ENCODE measurements at places on chromosomes 12 and 14.

GRCh38 chr12:107600581-107601144, 84.9 kb upstream of the PWP1 start:
- no peak for DNase-seq

GRCh38 chr14:92578511-92578910, 64.9 kb downstream of the RIN3 start:
- DNase-seq, result no peak

DNA sequence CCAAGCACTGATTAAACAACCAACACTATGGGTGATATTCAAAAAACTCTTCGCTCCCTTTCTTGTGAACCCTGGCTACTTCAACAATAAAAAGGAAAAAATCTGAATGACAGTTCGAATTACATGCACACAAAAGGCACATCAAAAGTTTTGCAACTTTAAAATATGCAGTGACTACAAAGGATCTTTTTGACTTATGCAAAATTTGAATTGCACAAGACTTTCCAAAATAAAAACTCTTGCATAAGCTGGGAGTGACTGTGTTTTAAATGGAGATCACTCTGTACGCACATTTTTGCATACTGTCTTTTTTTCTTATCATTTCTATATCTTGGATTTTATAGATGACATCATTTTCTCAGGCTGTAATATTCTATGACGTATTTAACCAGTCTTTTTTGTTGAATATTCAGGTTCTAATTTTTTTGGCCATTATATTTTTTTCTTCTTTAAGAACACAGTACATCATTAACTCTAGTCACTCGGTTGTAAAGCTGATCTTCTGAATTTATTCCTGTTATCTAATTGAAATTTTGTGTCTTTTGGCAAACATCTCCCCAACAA, 667.6 kb upstream of the TBX3 start:
- DNase-seq, result no peak

DNA sequence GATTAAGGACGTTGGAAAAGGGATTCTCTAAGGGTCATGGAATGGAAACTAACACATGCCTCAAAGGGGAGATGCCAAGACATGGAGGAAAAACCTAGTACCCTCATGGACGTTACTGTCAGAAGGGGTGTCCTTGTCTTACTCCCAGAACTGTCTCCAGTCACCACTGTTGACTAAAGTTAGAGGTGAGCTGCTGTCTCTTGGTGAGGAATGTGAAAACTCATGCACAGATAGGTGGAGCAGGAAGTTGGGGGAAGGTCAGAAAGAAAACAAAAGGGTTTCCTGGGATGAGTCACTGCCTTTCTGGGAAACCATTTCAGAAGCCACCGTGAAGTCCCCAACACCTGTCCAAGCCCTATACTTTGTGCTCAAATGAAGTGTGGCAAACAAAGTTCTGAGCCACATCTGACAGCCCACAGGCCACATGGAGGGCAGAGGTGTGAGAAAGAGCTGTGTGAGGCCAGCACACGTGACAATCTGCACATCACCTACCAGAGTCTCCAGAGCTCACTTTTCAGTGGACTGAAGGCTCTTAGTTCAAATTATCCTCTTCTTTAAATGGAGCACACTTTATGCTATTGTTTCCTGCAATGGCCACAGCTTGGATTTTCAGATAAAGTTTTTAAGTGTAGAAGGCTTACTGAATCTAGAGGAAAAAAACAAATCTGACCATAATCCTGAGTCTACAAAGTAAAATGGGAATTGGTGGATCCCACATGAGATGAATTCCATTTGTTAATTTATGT, 92.9 kb upstream of the EGLN3 start:
- DNase-seq, result peak; percentile 42

DNA sequence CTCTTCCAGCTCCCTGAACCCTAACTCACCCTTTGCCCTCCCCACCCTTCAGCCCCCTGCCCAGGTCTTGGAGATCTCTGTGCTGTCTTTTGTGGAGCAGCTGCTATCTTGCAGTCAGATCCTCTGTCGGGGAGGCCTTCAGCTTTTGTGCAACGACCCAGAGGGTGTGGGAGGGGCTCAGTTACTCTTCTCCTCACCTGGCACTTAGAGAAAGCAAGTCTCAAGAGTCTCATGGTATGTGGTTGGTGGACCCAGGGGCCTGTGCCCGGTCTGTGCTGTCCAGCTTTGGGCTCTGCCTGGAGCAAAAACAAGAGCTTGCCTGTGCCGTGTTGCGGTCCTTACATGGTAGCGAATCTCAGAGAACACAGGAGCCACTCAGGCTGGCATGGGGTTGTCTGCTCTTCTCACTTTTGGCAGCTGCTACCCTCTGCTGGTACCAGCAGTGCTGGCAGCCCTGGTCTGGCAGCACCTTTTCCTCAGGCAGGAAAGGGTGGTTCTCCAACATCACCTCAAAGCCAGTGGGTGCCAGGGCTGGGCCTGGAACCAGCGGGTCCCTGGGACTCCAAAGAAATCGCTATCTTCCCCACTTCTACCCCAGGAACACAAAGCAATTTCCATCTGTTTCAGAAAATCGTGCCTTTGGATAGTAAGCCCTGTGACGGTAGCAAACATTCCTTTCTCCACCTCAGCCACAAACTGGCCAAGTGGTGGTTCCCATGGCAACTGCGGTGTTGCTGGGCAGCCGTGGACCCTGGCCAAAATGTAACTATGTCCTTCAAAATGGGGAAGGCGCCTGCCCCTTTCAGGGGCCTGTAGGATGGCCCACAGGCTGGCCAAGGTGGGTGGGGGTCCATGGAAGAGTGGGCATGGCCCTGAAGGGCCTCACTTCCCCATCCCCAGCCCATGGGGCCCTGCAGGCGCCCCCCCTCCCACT, 90.0 kb downstream of the RIN3 start:
- DNase-seq, result peak; percentile 80

DNA sequence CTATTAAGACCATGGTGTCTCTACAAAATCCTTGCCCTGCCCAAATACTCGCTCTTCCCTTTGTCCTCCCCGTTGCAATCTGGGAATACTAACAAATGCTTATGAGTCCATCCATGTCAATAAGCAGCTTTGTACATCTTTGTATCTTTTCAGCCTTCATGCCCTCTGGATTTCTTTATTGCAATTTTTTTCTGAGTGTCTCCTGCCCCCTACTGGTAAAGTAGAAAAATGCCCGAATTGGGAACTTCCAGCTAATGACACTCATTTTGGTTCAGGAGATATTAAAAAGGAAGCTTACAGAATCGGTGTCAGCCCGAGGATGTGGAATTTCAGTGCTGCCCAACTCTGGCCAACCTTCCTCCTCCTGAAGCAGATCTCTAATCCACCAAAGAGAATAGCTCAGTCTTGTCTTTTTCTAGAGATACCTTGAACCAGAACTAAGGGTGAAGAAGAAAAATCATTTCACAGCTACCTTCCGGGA, 46.0 kb downstream of the SH2B3 start:
- DNase-seq, result peak; percentile 72

DNA sequence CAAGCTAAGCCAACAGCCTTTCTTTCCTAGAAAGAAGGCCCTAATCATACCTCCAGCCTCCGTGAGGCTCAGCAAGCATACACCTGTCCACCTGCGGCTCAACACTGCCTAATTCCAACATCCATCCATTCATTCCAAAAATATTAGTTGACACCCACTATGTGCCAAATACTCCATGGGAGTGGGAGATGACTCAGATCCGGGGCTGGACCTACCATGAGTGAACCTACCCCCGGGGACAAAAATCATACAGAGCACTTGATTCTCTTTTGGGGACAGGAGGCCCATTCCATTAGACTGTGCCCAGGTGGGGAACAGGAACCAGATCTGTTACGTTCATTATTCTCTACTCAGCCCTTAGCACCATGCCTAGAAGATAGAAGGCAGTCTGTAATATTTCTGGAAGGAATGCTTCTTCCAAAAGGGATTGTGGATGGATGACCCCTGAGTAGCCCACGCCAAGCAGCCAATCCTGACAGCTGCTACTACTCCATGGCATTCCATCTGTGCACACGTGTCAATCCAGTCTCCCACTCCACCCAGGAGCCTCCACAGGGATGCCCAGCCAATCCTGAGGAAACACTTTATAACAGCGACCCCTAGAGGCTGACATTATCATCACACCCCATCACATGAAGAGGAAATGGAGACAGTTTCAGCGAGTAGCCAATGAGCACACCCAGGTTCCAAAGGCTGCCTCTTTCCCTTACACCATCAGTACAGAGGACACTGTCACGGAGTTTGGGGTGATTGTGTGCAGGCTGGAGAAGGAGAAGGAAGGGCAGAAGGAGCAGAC, 170.7 kb downstream of the ESRRB start:
- DNase-seq, result no peak

- DNase-seq, result no peak
Measured at GRCh38 chr14:31990926-31991572, 86.1 kb upstream of the ARHGAP5 start.

DNA sequence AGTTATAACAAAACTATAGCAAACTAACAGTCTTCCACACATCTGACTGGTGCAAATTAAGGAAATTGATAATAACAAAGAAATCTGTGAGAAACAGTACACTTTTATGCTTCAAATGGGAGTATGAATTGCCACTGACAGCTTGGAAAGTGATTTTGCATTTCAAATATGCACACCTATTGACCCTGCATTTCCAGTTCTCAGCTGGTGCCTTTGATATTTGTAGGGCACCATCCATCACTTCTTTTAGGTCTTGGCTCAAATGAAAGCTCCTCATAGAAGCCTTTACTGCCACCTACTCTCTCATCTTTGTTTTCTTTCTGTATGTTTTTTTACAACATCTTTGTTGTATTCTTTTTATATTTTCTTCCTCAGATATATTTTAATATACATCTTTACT, 125.1 kb downstream of the ST8SIA1 start:
- DNase-seq, result no peak

DNA sequence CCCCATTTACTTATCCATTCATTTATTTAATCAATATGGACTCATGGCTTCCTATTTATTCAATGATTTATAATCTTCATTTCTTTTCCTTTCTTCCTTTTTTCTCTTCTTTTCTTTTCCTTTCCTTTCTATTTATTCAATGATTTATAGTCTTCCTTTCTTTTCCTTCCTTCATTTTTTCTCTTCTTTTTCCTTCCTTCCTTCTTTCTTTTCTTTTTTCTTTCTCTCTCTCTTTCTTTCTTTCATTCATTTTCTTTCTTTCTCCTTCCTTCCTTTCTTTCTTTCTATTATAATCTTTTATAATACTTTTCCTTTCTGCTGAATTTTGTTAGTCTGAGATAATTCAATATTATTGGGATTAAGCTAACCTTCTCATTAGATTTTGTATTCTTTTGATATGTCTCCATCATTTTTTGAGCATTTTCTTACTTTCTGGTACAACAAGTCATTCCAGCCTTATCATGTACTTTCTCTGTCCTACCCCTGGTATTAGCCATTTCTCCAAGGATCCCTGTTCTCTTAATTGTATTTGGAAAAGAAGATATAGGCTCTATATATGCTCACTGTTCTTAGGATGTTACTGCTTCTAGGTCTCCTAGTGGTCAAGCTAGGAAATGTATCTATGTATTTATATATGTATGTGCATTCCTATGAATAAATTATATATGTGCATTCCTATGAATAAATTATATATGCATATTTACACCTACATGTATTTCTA, 12.1 kb downstream of the LACRT start:
- DNase-seq, result no peak

- no peak for DNase-seq
Measured at GRCh38 chr14:76756371-76756750, 4.9 kb upstream of the VASH1 start.

DNA sequence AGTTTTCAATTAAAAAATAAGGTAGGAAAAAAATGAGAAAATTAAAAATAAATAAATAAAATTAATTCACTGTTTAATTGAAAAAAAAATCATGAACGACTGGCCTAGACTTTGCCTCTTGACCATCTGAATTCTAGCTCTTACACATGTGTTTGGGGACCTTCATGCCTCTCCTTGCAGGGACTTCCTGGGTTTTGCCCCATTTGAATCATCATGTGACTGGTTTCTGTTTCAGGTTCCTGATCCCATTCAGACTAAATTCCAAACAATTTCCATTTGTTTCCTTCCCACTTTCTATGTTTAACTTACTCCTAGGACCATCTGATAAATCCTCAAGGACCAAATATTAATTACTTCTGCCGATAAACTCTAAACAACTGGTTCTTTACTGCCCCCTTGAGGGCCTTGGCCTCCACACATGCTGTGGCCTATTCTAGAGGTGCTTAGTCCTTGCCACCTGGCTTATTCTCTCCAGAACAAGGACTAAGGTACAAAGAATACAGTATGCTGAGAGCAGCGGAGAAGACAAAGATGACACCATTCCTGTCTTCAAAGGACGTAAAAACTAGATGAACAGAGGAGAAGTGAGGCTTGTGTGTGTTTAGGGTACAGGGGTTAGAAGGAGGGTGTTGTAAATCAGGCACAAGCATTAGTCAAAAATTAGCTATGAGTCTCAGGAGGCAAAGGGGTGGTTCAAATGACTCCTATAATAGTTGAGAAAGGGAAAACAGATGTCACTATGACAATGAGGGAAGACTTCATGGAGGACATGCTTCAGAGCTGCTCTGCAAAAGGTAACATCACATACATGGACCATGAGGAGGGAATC, 125.8 kb upstream of the AVPR1A start:
- no peak for DNase-seq

- no peak for DNase-seq
Measured at GRCh38 chr12:118292836-118293235, 79.9 kb downstream of the TAOK3 start.

DNA sequence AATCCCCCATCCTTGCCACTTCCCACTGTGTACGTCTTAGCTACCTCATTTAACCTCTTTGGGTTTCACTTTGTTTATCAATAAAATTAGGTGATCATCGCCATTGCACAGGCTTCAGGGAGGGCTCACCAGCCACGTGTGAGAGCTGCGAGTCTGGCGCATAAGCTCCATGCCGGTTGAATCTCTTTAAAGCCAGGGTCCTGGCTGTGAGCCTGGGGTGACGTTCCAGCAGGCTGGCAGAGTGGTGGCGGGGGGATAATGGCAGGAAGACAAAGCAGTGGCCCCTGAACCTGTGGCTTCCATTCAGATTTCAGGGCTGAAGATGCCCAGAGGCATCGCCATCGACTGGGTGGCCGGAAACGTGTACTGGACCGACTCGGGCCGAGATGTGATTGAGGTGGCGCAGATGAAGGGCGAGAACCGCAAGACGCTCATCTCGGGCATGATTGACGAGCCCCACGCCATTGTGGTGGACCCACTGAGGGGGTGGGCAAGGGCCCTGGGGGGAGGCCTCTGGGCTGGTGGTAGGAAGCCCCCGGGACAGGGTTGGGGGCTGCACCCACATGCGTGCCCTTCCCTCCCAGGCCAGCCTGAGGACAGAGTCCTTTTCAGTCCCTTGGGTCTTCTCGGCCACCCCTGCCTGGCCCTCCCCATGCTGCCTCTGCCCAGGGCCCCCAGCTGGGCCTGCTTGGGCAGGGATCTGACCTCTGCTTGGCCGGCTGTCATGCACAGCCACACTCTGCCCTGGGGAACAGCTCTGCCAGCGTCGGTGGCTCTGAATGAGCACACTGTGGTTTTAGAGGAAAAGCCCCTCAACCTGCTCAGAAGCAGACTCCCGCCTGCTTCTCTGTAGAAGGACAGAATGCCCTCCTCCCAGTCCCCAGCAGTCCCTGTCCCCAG, 8.6 kb upstream of the NXPH4 start:
- no peak for DNase-seq

- no peak for DNase-seq
Measured at GRCh38 chr12:19191089-19191488, 61.6 kb downstream of the PLEKHA5 start.

- DNase-seq, result no peak
Measured at GRCh38 chr12:131920902-131921840, 7.9 kb upstream of the PUS1 start.

GRCh38 chr14:92386637-92387036, 63.7 kb downstream of the SLC24A4 start:
- DNase-seq, result no peak

GRCh38 chr12:98939350-98939749, 294.3 kb downstream of the APAF1 start:
- no peak for DNase-seq
